GOT3 (cell line): ENCODE measurements at places on chromosomes 13 and 19.
A peak's percentile ranks its signal among the peaks of the same experiment; 100 is the strongest.

- no peak for DNase-seq
These were observed 88.8 kb downstream of the GNG7 start for GRCh38 chr19:2613507-2614295.

- DNase-seq, result no peak
These were observed 11.3 kb downstream of the JAK3 start for GRCh38 chr19:17836530-17836929.

- DNase-seq, result no peak
These were observed 19.4 kb downstream of the IQCN start for GRCh38 chr19:18254546-18255503.

DNA sequence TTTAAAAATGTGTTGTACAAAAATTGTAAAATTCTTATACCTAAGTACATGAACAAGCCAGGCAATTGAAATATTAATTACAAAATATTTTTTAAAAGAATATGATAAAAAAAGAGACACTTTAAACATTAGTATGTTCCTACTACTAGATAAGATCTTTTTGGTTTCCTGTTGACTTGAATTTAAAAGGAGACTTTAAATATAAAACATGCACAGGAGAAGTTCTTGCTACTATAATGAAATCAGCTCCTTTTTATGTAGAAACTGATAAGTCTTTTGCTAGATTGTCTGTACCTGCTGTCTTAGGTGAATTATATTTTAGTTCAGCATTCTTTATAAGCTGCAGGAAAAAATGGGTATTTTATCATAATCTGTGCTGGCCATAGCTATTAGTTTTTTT, 140.2 kb downstream of the TNFSF13B start:
- DNase-seq, result no peak

DNA sequence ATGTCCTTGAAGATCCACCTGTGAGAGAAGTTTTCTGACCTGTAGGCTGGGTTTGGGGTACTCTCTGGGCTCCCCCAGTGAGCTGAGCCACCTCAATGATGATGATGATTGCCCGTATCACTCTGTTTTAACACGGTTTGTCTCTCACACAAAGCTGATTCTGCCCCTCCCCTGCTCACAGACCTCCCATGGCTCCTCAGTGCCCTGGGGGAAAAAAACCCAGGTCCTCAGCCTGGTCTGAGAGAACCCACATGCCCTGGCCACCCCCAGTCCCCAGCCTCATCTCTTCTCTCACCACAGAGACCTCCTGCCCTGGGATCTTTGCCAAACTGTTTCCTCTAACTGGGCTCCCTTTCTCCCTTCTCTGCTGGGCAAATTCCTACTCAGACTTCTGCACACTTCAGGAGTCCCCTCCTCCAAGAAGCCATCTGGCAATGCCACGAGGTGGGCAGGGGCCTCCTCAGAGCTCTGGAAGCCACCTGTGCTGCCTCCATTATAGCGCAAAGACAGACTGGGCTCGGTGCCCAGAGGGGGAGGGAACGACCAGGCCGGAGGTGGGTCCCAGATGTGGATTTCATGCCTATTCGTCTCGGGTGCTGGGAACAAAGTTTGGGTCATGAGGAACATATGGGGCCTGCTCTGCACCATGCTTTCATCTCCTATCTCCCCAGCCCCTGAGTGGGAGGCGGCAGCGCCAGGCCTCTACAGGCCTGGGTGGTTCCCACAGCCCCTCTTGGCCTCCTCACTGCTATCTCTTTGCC, 8.5 kb upstream of the CA11 start:
- no peak for DNase-seq

- DNase-seq, result no peak
These were observed 1.9 kb upstream of the SUGT1 start for GRCh38 chr13:52650731-52651130.

- DNase-seq, result no peak
These were observed at the start of gene ZNF587B for GRCh38 chr19:57830071-57830602. ZNF587B (plus strand) TSS chr19:57830299; CDS start chr19:57830529, 230 bp downstream.

GRCh38 chr19:39325778-39326665, 5.4 kb upstream of the LRFN1 start:
- DNase-seq, result no peak

GRCh38 chr19:5292822-5293611, 47.6 kb downstream of the PTPRS start:
- peak; percentile 53 for DNase-seq

DNA sequence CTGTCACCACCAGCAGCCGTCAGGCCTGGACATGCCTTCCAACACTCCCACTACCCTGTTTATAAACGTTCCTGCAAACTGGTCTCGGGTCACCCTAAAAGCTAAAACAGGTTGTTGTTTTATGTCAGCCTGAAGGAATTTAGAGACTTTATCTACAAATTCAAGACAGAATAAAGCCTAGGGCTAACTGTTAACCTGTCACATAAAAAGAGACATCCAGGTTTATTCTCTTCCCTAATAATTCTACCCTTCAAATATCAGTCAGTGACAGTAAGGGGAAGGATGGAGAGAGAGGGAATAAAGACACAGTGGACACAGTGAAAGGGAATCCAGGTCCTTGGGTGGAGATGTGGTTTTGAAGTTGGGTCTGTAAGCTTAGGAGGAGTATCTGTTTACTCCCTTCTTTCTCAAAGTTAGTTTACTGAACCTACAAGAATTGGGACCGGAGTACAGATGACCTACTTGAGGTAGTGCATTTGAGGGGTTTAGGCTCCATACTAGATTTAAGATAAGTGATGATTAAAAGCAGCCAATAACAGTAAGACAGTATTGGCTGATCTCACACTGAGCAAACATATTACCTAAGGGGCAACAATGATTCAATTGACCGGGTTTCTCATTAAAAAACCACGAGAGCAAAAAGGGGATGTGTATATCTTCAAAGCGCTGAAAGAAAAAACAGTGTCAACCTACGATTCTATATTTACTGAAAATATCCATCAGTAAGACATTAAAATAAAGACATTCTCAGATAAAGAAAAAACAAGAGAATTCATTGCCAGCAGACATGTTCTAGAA, 142.7 kb downstream of the USP12 start:
- no peak for DNase-seq

- no peak for DNase-seq
These were observed 9.5 kb upstream of the GJB6 start for GRCh38 chr13:20241593-20241992.

GRCh38 chr13:59409211-59409610, 754.5 kb downstream of the DIAPH3 start:
- no peak for DNase-seq

GRCh38 chr19:48341515-48342413, 16.4 kb downstream of the EMP3 start:
- no peak for DNase-seq

DNA sequence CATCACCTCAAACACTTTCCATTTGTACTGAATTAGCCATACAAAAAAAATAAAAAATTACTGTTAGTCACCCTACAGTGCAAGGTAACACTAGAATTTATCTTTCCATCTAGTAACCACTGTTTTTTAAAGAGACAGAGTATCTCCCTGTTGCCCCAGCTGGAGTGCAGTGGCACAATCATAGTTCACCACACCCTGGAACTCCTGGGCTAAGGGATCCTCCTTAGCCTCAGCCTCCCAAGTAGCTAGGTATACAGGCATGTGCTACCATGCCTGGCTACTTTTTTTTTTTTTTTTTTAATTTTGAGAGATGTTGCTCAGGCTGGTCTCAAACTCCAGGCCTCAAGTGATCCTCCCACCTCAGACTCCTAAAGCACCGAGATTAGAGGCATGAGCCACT, 17.9 kb downstream of the ANKRD10 start:
- DNase-seq, result no peak

- DNase-seq, result no peak
These were observed 222.8 kb downstream of the SPRY2 start for GRCh38 chr13:80118099-80118498.

DNA sequence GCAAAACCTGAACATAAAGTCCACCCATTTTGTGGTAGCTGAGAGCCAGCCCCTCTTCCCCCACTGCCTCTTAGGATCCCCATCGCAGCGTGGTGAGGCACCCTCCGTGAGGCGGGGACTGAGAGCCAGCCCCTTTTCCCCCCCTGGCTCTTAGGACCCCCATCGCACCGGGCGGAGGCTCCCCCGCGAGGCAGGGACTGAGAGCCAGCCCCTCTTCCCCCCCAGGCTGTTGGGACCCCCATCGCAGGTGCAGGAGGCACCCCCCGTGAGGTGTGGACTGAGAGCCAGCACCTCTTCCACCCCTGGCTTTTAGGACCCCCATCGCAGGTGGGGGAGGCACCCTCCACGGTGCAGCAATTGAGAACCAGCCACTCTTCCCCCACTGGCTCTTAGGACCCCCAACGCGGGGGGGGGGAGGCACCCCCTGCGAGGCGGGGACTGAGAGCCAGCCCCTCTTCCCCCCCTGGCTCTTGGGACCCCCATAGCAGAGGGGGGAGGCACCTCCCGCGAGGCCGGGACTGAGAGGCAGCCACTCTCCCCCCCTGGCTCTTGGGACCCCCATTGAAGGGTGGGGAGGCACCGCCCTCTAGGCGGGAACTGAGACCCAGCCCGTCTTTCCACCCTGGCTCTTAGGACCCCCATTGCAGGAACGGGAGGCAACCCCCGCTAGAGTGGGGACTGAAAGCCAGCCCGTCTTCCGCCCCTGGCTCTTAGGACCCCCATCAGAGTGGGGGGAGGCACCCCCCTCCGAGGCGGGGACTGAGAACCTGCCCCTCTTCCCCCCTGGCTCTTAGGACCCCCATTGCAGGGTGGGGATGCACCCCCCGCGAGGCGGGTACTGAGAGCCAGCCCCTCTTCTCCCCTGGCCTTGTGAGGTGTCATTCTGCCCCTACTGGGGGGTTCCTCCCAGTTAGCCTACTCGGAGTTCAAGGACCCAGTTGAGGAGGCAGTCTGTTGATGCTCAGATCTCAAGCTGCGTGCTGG, 366.4 kb upstream of the SPRY2 start:
- no peak for DNase-seq

- DNase-seq, result no peak
These were observed 61.4 kb upstream of the SLITRK1 start for GRCh38 chr13:83943530-83944279.

- DNase-seq, result no peak
These were observed 135.0 kb downstream of the CRYL1 start for GRCh38 chr13:20390526-20391175.
